ENCODE measurements at places on chromosomes 1 and 21.

DNA sequence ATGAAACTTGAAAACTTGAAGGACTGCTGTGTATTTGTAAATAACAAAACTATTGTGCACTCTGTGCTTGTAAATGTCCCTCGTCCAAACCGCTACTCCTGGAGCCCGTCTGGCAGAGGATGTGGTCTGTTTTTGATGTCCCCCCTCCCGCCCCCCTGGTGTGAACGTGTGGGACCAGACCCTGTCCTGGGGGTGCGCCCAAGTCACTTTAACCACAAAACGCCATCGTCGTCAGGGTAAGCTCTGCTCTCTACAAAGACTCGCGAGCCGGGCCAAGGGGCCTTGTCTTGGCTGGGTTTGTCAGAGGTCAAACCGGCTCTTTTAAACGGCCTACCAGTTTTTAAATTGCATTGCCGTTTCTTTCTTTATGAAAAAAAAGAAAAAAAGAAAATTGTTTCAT lies 87.4 kb upstream of the TMEM51 start:
- DNase-seq = no peak

GRCh38 chr1:208272311-208272710 lies 28.1 kb upstream of the PLXNA2 start:
- DNase-seq = no peak

- DNase-seq = no peak
Observed at GRCh38 chr1:107748531-107748930, 216.4 kb downstream of the VAV3 start.

GRCh38 chr1:178498896-178499675 lies 2.3 kb upstream of the CLEC20A start:
- DNase-seq = no peak

GRCh38 chr1:88079036-88079435 lies 605.0 kb upstream of the PKN2 start:
- DNase-seq = no peak

- DNase-seq = no peak
Observed at GRCh38 chr1:232690285-232690935, 60.5 kb upstream of the SIPA1L2 start.

- peak; percentile 40 for DNase-seq
Observed at GRCh38 chr1:22122273-22123070, 20.4 kb downstream of the WNT4 start.

GRCh38 chr1:146012703-146013558 lies 8.6 kb downstream of the HJV start:
- DNase-seq = peak; percentile 64

DNA sequence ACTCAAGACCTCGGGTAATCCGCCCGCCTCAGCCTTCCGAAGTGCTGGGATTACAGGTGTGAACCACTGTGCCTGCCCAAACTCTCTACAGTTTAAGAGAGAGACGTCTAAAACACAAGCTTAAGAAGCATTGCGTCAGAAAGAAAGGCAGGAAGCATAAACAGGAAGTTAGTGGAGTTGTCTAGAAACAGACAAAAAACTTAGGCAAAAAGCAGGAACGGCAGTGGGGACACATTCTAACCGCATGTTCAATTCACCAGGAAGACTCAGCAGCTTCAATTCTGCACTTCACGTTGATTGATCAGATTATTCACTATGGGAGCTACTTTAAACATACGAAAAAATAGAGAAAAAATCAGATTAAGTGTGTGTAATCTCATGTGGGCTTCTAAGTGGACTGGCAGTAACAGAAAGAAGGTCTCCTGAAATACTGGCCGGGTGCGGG lies 7.4 kb downstream of the CFAP74 start:
- DNase-seq = no peak

All from CD8-positive, alpha-beta memory T cell (primary cell).